ENCODE measurements at places on chromosomes 4 and X. TPM values are rescaled to one million over a fixed set of nuclear protein-coding genes. Genes with fewer than 3 reads are reported as not detected.

- DNase-seq, result no peak
Measured at GRCh38 chr4:52996261-52997131, 134.4 kb downstream of the RASL11B start.

GRCh38 chr4:150769248-150769647 lies 187.3 kb downstream of the MAB21L2 start:
- peak; percentile 88 for DNase-seq

- no peak for DNase-seq
Measured at GRCh38 chr4:14399848-14400247, 602.4 kb upstream of the CPEB2 start.

- no peak for DNase-seq
Measured at GRCh38 chrX:79933938-79934337, 80.6 kb upstream of the TBX22 start.

DNA sequence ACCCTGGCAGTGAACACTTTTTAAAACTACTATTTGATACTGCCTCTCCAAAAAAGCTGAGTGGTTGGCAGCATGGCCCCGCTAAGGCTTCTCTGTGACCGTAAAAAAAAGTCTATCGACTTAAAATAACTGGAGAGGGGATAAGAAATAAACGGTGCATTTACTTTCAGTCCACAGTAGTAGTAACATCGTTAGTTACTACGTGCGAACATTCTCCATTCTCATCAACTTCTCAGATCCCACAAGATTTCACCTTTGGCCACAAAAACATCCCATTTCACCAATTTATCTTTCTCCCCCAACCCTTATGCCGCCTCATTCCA lies 524 bp upstream of the EXOSC9 start:
- DNase-seq, result no peak

DNA sequence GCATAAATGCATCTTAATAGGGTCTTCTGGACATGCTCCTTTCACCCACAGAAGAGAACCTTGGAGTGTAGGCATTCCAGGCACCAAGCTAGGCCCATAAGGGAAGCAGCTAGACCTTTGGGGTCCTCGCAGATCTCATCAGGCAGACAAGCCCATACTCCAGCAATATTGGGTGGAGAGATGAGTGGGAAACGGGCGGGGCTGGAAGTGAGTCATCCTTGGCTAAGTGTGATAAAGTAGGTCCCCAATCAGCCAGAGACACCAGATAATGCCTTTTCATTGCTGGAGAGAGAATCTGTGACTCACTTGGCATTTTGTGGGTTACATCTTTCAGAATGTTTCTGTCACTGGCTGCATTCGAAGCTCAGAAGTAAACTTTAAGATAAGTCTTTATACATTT lies 133.3 kb upstream of the MBNL3 start:
- DNase-seq, result no peak

- DNase-seq, result peak; percentile 31
Measured at GRCh38 chrX:46130247-46130646, 415.0 kb downstream of the ZNF674 start.

- peak; percentile 91 for DNase-seq
Measured at GRCh38 chr4:89324671-89325070, 17.1 kb upstream of the GPRIN3 start.

DNA sequence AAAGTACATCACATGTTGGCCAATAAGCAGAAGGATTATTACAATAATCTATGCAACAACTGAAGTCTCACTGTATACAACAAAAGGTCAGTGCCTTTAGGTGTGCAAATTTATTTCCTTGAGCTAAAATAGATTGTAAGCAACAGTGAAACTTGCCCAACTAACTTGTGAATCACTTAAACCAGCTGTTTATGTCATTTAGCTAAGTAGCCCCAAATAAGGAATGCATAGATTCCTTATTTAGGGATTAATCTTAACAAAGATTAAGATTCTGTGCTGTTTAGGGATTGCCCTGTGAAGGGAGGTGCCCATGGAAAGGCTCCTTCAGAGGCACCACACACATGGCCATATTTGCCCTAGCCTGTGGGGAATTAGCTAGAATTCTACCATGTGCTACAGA lies 168.6 kb downstream of the MAML3 start:
- DNase-seq, result no peak

- no peak for DNase-seq
Measured at GRCh38 chr4:91830681-91831395, 472.9 kb upstream of the GRID2 start.

- DNase-seq, result no peak
Measured at GRCh38 chr4:129176864-129177263, 80.9 kb downstream of the C4orf33 start.

DNA sequence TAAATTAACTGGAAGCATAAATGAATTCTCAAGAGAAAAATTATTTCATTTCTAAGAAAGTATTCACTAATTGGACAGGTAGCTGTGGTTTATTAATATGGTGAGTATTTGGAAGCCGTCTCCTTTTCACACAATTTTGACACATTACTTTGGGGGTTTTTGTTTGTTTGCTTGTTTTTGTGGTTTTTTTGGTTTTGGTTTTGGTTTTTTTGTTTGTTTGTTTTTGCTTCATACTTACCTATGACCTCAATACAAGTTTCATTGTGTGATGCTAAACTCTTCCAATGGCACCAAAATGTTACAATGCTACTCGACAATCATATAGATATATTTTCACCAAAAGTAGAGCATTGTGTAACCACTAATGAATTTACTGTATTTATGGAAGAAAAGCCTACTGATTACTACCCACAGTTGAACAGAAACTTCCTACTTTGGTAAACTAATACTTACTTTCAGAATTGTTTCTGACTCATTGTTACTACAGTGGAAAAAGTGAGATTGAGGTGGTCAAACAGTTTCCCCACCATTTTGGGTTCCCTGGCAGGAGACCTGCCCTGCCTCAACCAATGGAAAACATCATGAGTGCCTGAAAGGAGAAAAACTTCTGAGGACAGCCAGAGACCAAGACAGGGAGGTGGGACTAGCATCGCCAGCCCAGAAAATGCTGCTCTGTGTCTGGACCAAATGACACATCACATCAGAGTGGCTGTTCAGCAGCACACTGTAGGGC lies 443.1 kb downstream of the HNRNPD start:
- no peak for DNase-seq

GRCh38 chr4:122341886-122342285 lies 36.9 kb upstream of the ADAD1 start:
- DNase-seq, result peak; percentile 98

DNA sequence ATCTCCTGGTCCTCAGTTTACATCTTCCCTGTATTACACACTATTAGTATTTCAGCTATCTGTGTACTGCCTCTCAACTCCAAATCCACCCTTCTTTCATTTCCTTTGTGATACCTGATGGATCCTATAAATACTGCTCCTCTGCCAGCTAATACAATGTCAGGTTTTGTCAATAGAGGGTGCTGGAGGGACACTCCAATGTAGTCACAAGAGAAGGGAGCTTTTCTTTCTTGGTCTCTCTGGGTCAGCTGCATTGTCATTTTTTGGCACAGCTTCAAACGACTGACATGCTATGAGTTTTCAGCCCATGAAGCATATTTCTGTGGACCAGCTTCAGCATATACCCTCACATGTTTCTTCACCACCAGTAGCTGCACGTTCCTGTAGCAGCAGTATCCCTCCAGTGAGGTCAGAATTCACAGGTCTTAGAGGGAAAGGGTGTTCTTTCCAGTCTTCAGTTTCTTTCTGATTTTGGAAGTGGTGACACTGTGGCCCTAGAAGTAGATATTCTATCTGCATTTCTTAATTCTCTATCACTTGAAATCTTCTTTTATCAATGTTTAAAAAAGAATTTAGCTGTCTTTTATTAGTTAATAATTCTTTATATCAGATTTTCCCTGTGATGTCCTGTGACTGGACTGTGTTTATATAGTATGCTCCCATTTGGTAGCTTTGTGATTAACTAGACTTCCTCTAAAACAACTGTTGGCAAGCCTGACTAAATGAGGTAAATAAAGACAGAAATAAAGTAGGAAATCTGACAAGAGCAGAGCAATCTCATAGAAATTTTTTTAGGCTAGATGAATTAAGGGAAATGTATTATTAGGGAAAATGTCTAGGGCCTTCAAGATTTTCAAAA lies 60.6 kb downstream of the GABRA2 start:
- DNase-seq, result peak; percentile 53

DNA sequence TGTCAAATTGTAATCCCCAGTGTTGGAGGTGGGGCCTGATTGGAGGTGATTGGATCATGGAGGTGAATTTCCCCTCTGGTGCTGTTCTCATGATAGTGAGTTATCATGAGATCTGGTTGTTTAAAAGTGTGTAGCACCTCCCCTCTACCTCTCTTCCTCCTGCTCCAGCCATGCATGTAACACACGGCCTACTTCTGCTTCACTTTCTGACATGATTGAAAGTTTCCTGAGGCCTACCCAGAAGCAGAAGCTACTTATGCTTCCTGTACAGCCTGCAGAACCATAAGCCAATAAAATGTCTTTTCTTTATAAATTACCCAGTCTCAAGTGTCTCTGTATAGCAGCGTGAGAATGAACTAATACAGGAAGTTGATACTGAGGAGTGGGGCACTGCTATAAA lies 61.7 kb upstream of the DDX60 start:
- no peak for DNase-seq

DNA sequence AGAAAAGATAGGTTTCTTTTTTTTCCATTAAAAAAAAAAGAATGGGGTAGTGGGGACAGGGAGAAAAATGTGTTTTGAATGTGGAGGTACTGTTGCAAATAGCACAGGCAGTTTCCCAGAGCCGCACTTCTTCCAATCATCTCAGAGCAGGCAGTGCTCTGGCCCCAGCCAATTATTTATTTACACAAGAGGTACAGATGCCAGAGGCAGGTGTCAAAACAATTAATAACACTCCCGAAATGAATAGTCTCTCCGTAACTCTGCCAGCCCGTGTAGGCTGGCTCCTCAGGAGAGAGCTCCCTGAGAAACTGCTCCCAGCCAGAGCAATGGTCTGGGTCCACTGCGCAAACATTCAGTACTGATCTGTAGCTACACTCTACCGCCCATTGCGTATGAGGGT lies 130.8 kb upstream of the IL1RAPL2 start:
- DNase-seq, result no peak

DNA sequence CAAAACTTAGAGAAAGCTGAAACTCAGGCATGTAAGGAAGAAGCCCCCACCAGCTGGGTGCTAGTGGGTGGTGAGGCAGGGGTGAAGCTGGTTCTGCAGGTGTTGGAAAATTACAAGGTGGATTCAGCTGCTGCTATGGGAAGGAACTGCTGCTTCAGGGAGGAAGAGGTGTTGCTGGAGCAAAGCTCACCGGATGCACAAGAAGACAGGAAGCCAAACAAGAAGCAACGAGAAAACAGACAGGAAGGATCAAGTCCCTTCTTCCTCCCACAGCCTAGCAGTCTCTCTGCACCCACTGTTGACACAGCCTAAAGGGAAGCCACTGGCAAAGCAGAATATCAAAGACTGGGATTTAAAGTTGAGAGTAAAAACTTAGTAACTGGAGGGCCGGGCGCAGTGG lies 100.2 kb upstream of the JADE1 start:
- no peak for DNase-seq

DNA sequence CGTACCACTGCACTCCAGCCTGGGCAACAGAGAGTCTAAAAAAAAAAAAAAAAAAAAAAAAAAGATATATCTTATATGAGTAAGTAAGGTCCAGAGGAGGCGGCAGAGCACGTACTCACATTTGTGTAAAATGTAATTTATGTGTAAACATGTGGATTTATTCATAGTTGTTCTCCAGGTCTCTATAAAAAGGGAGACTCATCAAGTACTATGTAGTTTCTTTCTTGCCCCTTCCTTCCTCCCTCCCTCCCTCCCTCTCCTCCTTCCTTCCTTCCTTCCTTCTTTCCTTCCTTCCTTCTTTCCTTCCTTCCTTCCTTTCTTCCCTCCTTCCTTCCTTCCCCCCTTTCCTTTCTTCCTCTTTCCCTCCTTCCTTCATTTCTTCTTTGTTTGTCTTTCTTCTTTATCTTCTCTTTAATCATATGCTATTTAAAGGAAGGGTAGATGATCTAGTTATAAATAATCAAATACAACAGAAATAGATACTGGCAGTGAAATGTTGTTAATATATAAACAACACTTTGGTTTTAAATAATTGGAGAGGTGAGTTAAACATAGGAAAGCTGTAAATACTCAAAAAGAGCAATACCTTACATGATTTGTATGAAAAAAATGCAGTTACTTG lies 344.8 kb downstream of the ANK2 start:
- DNase-seq, result no peak

GRCh38 chrX:96989830-96990571 lies 106.3 kb downstream of the RPA4 start:
- peak; percentile 3 for DNase-seq

- DNase-seq, result no peak
Measured at GRCh38 chr4:74042681-74043080, 4.2 kb upstream of the CXCL3 start.

DNA sequence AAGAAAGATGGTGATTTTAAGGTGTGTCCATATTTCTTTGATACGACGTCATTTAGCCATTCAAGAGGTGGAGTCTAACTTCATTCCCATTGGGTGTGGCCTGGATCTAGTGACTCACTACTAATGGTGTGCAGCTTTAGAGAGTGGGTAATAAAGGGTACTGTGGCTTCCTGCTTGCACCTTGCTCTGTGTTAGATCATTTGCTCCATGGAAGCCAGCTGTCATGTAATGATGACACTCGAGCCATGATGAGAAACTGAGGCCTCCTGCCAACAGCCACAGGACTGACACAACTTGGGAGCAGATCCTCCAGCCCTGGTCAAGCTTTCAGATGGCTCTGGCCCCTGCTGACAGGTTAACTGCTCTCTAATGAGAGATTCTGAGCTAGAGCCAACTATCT lies 82.0 kb downstream of the UNC5C start:
- DNase-seq, result no peak

- no peak for DNase-seq
Measured at GRCh38 chr4:15855804-15856475, 77.8 kb downstream of the CD38 start.

- peak; percentile 54 for DNase-seq
Measured at GRCh38 chrX:13750204-13750603, 15.7 kb downstream of the OFD1 start.

- peak; percentile 54 for DNase-seq
Measured at GRCh38 chr4:87911252-87911774, 64.2 kb upstream of the SPP1 start.

DNA sequence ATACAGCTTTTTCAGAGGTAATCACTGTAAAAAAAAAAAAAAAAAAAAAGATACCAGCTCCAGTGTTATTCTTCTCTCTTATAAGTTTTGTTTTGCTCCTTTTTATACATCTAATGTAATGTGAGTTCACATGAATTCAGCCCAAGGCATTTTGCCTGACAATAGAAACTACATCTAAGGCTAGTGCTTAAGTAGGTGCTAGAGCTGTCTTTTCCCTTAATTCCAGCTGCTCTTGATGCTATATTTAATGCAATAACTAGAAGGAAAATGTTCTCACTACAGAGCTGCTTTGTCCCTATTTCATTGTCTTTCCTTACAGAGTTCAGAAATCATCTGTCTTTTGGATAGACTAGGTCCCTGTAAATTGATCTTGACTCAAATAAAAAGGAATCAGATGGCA lies 150.1 kb downstream of the NAA11 start:
- no peak for DNase-seq

- no peak for DNase-seq
Measured at GRCh38 chr4:137390707-137391106, 141.6 kb downstream of the PCDH18 start.

Gene CRMP1
- 0.25 TPM for total RNA-seq

Gene NDNF
- not detected for total RNA-seq

Gene CXCL1
- 254 TPM for total RNA-seq

Gene DAPP1
- total RNA-seq, result 3.4 TPM

Gene CT45A5
- total RNA-seq, result not detected

Gene RRH
- total RNA-seq, result not detected

Gene CENPI
- 1.2 TPM for total RNA-seq

Gene MRFAP1
- total RNA-seq, result 240 TPM

Gene GLA
- 81.1 TPM for total RNA-seq

Gene GPR173
- 3.3 TPM for total RNA-seq

Gene SPATA18
- total RNA-seq, result 20.8 TPM

Measured in renal cortical epithelial cell (primary cell).